Transverse colon (tissue), 4 donors: ENCODE measurements at places on chromosomes 1 and 21. TPM values are rescaled to one million over a fixed set of nuclear protein-coding genes. Genes with fewer than 3 reads are reported as not detected.

DNA sequence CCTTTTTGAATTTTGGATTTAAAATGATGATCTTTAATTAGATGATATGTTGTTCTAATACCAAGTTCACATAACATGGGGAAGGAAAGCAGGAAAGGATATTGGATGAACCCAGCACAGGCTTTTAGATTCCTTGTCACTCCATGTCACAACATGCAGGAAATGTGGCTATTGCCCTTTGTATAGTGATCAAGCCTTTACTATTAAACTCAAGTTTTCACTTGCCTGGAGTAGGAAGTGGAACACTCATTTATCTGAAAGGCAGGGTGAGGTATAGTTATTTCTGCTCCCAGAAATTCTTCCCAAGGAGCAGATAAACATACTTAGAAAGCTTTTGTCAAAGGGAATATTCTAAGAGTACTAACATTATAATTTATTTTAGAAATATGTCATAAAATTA lies 37.2 kb upstream of the BCAS2 start:
- no peak for DNase-seq

GRCh38 chr1:212791261-212791675 lies 309 bp downstream of the NSL1 start:
- DNase-seq, result no peak

- no peak for DNase-seq
Measured at GRCh38 chr1:117780687-117781475, 148.5 kb downstream of the GDAP2 start.

NENF gene
- 37.8 TPM for total RNA-seq
